RKO (cell line): ENCODE measurements at places on chromosomes 11 and 22.

GRCh38 chr11:98365190-98365589 lies 655.6 kb upstream of the CNTN5 start:
- peak; percentile 26 for DNase-seq

DNA sequence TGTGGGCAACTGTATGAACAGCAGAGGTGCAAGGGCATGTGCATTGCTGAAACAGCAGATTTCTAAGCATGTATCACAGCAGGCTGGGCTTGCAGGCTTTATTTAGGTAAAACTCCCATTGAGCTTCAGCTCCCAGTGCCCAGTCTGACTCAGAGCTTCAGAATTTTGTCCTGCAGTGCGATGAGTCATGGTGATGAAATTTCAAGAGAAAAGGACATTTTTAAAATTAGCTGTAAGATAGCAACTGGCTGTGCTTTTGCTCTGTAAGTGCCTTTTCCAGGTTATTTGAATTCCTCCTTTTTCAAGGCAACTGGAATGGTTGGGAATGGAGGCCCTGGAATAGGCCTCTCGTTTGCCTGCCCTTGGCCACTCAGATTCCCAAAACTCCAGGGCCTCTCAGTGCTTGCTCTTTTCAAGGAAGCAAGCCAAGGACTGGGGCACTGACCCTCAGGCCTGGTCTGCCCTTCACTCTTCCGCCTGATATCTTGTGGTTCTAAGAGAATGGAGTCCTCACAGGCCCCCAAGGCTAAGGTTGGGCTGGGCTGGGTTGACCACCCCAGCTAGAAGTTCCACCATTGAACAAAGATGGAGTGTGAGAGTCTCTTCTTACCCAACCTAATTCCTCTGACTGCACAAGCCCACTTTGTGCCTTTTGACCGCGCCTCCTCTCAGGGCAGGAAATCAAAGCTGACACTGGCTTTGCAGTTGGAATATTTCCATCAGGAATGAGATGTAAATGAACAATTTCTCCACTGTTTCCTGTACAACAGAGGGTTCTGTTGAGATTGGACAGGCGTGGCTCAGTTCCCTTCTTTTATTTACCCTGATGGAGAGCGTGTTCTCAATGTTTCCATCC lies 59.5 kb upstream of the PRSS23 start:
- peak; percentile 97 for DNase-seq

DNA sequence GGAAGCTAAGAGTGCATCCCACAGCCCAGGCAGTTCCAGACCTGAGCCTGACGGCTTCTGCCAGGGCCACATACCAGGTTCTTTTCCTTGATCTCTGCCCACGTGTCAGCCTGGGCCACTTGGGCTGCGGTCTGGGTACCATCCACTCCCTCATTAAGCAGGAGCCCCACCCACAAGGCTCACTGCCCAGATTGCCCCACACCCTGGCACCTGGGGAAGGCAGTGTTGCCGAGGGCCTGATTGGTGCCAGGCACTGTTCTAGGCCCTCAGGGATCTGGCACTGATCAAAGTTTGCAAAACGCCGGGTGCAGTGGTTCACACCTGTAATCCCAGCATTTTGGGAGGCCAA lies 15.4 kb downstream of the GGA1 start:
- no peak for DNase-seq

DNA sequence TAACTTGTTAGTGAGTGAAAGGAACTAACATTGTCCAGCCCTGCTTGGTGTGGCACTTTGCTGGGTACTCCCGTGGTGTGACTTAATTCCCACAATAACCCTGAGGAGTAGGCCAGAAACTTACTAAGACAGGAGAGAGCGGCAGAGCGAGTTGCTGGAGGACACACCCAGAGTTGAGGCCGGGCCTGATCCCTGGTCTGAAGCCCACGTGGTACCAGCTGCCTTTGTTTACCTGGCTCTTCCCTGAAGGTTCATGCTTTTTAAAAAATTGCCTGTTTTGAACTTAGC lies 594 bp downstream of the MPST start:
- DNase-seq, result peak; percentile 74

DNA sequence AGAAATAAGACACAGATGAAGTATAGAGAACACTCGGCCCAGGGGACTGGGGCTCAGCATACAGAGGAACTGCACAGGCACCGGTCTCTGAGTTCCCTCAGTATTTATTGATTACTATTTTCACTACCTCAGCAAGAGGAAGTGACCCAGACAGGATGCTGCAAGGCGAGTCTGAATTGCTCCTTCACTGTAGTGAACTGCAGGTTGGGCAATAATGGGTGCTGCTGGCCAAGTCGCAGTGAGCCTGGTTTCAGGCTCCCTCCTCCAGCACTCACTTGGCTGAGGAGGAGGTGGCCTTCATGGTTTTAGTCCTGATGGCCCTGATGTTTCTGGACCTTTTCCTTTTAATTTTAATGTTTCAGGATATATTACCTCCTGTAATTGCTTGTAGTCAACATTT lies 10.4 kb downstream of the OR52K2 start:
- no peak for DNase-seq
